Choroid plexus epithelial cell (primary cell): ENCODE measurements at places on chromosomes 16 and 17.

- DNase-seq = no peak
Measured at GRCh38 chr17:19502517-19502916, 31.1 kb upstream of the SLC47A1 start.

DNA sequence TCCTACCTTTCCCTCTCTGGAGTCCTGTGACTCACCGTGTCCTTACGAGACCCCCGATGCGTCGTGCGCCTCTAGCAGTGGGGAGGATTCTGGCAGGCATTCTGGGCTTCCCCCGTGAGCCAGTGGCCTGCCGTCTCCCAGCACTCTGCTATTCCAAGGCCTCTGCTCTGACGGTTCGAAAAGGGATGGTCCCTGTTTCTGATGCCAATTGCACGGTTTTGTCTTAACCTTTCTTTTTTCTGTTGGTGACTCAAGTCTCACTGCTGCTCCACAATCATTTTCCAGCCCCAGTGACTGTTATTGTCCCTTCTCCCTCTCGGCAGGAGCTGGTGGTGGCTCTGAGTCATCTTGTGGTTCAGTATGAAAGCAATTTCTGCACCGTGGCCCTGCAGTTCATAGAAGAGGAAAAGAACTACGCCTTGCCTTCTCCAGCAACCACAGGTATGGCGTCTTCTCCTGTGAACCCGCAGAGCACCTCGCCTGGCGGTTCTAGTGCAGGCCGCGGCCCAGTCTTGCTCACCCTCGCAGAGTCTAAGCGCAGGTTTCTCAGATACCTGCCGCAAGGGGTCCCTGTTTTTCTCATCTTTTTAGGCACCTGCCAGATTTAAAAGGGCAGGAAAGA lies 100.1 kb upstream of the CHMP6 start:
- DNase-seq = peak; percentile 89

DNA sequence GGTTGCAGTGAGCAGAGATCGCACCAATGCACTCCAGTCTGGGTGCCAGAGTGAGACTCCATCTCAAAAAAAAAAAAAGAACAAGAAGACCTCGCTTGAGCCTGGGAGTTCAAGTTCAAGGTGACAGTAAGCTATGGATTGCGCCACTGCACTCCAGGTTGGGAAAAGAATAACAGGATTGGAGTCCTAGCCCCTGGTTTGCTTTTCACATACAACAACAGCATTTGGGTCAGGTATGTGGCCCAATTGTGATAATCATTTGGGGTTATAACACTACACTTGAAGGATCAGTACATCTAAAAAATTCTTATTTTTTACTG lies 3.4 kb upstream of the SEPHS2 start:
- no peak for DNase-seq

- DNase-seq = peak; percentile 47
Measured at GRCh38 chr17:35257208-35257659, 14.4 kb downstream of the SLFN5 start.

- DNase-seq = no peak
Measured at GRCh38 chr17:28053725-28054124, 11.2 kb downstream of the NLK start.

DNA sequence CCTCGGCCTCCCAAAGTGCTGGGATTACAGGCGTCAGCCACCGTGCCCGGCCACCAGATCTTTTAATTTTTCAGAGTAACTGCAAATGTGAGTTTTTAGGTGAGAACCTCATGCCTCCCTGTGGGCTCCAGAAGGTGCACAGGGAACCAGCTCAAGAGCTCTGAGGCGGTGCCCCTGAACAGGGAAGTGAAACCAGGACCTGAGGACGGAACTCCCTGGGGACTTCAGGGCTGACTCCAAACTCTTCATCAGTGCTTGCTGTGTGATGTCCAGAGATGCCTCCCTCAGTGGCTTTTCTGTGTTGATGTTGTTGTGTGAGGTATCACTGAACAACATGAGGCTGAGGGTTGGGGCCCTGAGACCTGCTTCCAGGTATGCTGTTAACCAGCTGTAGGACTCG lies 23.8 kb downstream of the SLC12A3 start:
- no peak for DNase-seq

GRCh38 chr17:17356149-17356930 lies 53.2 kb downstream of the NT5M start:
- peak; percentile 93 for DNase-seq

GRCh38 chr17:50893183-50893993 lies 27.2 kb upstream of the TOB1 start:
- DNase-seq = no peak

DNA sequence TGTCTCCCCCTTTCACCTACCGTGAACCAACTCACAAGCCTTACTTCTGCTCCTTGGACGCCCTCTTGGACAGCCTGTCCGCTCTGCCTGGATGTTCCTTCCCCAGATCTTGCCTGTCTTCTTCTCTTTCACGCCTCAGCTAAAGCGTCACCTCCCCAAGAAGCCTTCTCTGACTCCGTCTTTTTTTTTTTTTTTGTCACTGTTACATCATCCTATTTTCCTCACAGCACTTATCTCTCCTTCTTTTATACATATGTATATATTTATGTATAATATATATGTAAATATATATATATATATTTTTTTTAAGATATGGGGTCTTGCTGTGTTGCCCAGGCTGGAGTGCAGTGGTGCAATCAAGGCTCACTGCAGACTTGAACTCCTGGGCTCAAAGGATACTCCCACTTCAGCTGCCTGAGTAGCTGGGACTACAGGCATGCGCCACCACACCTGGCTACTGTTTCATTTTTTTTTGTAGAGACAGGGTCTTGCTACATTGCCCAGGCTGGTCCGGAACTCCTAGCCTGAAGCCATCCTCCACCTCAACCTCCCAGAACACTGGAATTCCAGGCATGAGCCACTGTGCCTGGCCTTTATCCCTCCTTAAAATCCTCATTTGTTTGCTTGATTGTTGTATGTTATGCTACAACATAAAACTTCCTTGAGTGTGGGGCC lies 16.5 kb upstream of the AKTIP start:
- DNase-seq = no peak

- peak; percentile 69 for DNase-seq
Measured at GRCh38 chr16:720990-721764, at the start of gene ANTKMT. ANTKMT (plus strand) TSS chr16:721146; CDS start chr16:721275, 129 bp downstream.

- DNase-seq = peak; percentile 91
Measured at GRCh38 chr16:3457434-3458252, 14.2 kb downstream of the NAA60 start.

DNA sequence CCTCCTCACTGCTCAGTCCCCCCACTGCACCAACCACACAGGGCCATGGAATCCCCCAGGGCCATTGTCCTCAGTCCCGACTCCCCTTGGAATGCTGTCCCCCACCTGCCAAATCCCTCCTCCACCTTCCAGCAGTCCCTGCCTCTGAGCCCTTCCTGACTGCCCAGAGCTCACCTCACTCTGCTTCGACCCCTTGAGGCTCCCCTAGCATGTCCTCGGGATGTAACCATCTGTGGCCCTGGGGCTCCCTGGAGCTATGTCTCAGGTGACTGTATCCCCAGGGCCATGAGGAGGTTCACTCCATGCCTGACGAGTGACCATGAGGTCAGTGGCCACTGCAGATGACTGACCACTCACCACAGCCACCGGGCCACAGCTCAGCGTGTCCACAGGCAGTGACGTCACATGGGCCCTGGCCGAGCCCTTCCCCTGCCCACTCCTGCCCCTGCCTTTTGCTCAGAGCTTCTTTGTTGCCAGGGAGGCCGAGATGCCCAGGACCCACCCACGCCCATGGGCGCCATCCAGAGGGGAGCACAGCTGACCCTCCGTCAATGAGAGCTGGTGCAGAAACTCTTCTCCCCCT lies 7.7 kb upstream of the PIEZO1 start:
- DNase-seq = no peak

GRCh38 chr16:30149250-30149930 lies 26.4 kb upstream of the MAPK3 start:
- no peak for DNase-seq

GRCh38 chr16:28591355-28591754 lies 5.5 kb downstream of the SULT1A2 start:
- no peak for DNase-seq
